ENCODE measurements at places on chromosomes 7 and 10.

GRCh38 chr10:19628767-19629560 lies 187.3 kb upstream of the PLXDC2 start:
- no peak for DNase-seq

- no peak for DNase-seq
Observed at GRCh38 chr7:116337018-116337417, 126.7 kb downstream of the TES start.

- DNase-seq, result no peak
Observed at GRCh38 chr7:155458878-155459699, 1.2 kb downstream of the EN2 start.

DNA sequence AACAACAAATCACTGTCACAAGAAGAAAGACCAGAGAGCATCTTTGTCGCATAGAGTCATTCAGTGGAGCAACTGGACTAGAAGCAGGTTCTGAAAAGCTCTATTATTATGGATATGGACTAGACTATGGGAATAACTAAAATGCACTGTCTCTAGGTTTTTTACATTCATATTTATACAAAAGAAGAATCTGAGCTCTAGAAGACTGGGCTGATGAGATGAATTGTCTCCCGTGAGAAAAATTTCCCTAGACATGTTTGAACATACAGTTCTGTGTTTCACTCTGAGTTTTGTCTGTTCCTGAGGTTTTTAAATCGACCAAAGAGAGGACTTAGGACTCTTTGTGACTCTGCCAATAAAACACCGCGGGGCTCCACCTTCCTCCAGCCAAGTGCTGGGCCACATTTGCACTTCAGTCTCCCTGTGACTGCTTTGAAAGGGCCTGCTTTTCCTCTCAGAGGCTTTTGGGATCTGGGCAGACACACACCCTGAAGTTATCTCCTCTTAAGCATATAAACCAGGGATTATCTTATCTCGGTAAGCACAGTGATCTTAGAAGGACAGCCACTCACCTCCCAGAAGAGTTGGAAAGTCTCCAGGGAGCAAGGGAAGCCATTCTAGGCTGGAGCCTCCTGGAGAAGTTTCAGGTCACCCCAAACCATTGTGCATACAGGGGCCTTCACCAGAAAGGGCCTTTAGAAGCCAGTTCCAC lies 101.0 kb upstream of the JCAD start:
- DNase-seq, result no peak

- no peak for DNase-seq
Observed at GRCh38 chr7:144957998-144958397, 122.1 kb upstream of the TPK1 start.

- no peak for DNase-seq
Observed at GRCh38 chr7:30148426-30148825, 13.6 kb downstream of the MTURN start.

GRCh38 chr10:21041763-21042458 lies 144.8 kb upstream of the NEBL start:
- DNase-seq, result no peak

- no peak for DNase-seq
Observed at GRCh38 chr7:81983406-81983805, 213.6 kb upstream of the HGF start.

GRCh38 chr7:44321796-44322195 lies 3.6 kb downstream of the CAMK2B start:
- no peak for DNase-seq

GRCh38 chr7:28550580-28551186 lies 138.4 kb downstream of the CREB5 start:
- DNase-seq, result no peak

GRCh38 chr10:131649617-131650016 lies 251.2 kb upstream of the PPP2R2D start:
- no peak for DNase-seq

- no peak for DNase-seq
Observed at GRCh38 chr10:43120116-43120928, 17.9 kb upstream of the CSGALNACT2 start.

DNA sequence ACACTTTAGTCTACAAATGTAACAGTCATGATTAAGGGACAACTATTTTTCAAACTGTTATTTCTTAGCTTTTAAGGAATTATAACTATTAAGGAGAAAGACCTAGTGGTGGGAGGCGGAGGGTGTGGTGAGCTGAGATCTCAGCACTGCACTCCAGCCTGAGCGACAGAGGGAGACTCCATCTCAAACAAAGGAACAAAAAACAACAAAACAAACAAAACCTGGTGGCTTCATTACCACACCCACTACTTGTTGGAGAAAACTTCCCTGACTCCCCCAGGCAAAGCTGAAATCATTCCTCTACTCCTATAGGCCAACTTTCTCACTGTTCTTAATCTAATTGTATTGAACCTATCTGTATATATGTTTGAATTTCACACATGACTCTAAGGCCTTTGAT lies 3.2 kb downstream of the POLR1F start:
- no peak for DNase-seq

DNA sequence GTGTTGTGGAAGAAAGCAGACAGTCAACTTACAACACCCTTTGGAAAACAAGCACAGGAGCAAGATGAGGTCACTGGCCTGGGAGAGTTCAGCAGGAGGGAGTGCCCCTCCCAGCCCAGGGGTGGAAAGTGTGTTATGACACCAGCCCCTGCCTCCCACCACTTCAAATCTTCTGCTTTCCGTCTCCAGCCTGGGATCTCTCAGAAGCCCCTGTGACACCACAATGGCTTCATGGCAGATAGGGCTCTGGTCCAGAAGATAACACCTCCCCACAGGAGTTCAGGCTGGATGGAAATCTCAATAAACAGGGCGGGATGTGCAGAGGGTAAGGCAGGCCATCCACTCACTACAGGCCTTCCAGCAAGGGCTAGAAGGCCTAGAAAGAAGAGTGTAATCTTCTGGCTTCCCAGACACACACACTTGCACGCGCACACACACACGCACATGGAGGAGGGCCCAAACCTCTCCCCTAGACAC lies 48.7 kb upstream of the ZMIZ1 start:
- no peak for DNase-seq

GRCh38 chr7:103996639-103997038 lies 7.2 kb upstream of the RELN start:
- DNase-seq, result no peak

- DNase-seq, result no peak
Observed at GRCh38 chr10:81915504-81915897, 40.5 kb downstream of the NRG3 start.

GRCh38 chr10:51888263-51888662 lies 188.9 kb upstream of the CSTF2T start:
- DNase-seq, result no peak

DNA sequence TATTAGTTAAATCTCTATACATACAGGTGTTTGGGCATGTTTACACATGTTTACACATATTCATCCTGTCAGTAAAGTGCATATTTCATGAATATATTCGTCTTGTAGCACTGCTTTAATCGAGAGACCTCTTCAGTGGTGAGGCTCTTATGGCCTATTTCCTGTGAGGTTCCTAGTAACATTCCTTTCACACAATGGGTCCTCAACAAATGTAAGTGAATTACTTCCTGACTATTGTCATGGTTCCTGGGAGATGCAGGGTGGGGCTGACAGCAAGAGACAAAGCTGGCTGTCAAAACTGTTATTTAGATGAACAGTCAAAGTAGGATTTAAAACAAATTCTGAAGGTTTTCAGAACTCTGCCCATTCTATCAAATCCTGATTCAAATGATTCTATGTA lies 12.4 kb upstream of the SEMA3A start:
- DNase-seq, result no peak

- no peak for DNase-seq
Observed at GRCh38 chr10:76998451-76998850, 639.2 kb downstream of the KCNMA1 start.

- DNase-seq, result peak; percentile 2
Observed at GRCh38 chr7:158924956-158925355, 68.6 kb downstream of the DYNC2I1 start.

GRCh38 chr7:114864278-114864677 lies 57.6 kb upstream of the MDFIC start:
- DNase-seq, result no peak

DNA sequence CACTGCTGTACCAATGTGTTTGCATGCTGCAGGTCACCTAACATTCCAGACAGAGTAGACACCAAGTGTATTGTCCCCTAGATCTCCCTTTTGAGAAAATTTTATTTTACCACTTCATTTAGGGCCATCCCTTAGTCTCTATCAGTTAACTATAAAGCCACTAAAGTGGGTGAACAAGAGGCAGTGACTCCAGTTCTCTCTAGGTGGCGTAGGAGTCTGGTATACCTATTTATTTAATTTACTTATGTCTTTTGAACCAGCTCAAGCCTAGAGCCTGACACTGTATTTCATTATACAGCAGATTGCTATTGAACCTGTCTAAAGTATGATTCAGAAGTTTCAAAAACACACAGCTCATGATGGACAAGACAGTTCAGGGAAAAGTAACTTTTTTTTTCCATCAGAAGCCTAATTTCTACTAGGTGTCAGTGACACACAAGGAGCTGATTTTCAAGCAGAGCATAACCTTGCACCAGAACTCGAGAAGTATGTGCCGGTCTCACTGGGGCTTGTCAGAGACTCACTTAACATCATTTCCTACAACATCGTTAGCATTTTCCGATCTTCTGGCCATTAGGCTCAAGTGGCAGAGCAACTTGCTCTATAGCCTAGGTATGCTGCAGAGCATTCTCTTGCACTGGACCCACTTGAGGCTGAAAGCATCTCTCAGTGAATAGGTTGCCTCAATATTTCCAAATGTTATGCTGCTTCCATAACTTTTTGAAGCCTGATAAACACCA lies 175.4 kb downstream of the CDC14C start:
- no peak for DNase-seq

DNA sequence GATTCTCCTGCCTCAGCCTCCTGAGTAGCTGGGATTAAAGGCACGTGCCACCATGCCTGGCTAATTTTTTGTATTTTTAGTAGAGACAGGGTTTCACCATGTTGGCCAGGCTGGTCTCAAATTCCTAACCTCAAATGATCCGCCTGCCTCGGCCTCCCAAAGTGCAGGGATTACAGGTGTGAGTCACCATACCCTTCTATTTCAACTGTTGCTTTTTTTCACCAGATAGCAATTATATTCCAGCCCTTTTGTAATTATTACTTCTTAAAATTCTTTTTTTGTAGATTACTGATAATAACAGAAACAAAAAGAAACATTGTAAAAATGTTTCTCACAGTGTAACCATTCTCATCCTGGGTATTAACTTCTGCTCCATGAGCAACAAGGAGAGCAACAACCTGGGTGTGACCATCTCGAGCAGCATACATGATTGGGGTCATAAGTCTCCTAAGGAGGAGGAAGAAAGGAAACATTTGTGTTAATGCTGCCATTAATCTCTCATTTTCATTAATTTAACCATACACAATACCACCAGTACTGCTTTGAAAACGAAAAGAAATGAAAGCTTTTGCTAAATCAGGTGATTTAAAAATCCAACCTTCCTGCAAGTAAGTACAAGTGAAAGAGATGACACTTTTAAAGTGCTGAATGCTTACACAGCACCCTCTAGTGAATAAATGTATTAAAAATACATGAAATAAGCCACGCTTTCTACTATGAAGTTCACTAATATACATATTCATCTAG lies 41.8 kb downstream of the ASZ1 start:
- no peak for DNase-seq

- DNase-seq, result no peak
Observed at GRCh38 chr7:135712182-135712782, 15.7 kb downstream of the SLC13A4 start.

GRCh38 chr7:115023219-115023618 lies 101.3 kb downstream of the MDFIC start:
- no peak for DNase-seq

GRCh38 chr7:83475420-83475819 lies 173.5 kb downstream of the SEMA3E start:
- DNase-seq, result no peak

DNA sequence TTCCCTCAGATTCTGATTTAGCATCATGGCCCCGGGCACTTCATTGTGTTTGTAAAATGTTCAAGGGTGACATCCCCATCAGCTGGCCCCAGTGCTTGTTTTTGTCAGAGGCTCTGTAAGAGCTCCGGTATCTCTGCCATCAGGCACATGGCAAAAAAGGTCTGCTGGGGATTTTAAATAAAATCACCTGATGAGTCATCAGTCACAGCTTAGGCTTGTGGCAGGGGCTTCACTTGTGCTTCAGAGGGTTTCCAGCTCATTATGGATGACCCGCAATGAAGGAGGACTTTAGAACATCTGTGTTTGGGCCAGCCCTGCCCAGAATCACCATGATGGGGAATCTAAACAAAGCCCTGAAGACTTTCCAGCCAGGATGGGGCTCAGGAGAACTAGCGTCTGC lies 259.9 kb downstream of the ZEB1 start:
- no peak for DNase-seq

DNA sequence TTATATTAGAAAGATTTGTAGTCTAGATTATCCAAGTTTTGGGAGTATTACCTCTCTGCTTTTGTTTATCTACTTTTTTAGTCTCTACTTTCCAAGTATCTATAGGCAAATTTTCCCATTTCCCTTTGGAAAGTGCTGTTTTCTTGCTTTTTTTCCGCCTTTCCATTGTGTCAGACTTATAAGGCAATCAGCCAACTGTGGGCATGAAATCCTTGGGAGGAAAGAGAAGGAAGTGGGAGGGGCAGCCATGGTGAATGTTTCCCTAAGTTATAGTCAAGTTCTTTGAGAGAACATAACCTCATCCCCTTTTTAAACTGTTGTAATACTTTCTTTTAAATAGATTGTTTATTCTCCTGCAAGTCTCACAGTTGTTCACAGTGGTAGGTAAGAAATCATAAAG lies 52.6 kb downstream of the PTEN start:
- DNase-seq, result no peak

DNA sequence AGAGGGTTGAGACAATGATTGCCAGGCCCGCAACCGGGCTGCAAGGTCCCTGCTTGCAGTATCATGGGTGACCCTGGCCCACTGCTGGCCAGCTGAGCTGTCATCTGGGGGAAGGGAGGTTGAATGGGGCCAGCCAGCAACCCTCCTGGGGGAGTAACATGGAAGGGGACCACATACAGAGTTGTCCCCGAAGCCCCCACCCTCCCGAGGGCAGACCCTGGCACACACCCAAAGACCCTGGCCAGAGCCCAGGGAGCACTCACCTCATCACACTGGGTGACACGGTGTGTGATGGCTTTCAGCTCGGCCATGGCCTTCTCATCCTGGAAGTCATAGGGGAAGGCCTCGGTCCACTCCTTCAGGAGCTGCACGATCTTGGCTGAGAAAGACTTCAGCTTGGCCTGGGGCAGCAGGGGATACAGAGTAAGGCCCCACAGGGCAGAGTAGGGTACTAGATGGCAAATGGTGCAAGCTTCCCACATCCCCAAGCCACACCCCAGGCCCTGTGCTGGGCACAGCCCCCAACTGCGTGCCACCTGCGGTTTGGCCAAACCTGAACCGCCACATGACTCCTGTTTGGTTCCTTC lies 63.4 kb downstream of the CSGALNACT2 start:
- no peak for DNase-seq

DNA sequence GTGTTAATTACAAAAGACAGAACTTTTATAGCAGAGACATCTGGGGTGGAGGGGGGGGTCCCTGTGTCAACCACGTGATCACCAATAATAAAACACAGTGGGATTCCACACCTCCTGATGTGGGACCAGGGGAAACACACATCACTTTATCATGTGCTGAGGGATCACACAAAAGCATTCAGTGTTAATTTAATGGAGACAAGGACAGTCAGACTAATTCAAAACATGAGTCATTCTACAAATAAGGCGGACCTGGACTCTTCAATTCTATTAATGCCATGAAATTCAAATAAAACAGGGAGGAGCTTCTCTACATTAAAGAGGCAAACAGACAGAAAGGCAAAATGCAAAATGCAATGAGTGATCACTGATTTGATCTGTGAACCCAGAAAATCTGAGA lies 67.3 kb upstream of the PFKP start:
- no peak for DNase-seq

Data from AG04449 (cell line).